ENCODE measurements at places on chromosomes 11 and 22.

DNA sequence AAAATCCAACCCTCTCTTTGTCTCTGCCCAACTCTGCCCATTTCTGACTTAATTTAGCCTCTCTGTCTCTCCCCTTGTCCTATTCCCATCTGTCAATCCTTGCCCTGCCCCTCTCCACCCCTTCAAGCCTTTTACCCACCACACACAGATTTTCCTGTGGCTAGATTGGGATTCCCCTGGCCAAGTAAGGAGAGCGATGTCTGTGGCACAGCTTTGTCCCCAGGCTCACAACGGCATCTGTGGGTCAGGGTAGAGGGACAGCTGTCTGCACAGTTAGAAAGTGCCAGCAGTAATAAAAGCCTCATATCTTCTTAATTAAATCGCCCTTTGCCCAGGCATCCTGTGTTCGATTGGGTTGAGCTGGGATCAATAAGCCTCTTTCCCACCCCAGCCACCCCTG lies 1.3 kb upstream of the KCNC1 start:
- no peak for DNase-seq

- no peak for DNase-seq
Measured at GRCh38 chr11:93784935-93785360, 866 bp downstream of the MED17 start.

- no peak for DNase-seq
Measured at GRCh38 chr22:37173709-37174108, 14.3 kb downstream of the C1QTNF6 start.

- no peak for DNase-seq
Measured at GRCh38 chr11:76654298-76654851, 16.2 kb downstream of the LRRC32 start.

- DNase-seq: no peak
Measured at GRCh38 chr11:11505190-11505589, 116.6 kb downstream of the GALNT18 start.

GRCh38 chr22:27795053-27795452 lies 6.5 kb downstream of the MN1 start:
- DNase-seq: no peak

GRCh38 chr11:125626288-125626950 lies 1.5 kb downstream of the CHEK1 start:
- no peak for DNase-seq

DNA sequence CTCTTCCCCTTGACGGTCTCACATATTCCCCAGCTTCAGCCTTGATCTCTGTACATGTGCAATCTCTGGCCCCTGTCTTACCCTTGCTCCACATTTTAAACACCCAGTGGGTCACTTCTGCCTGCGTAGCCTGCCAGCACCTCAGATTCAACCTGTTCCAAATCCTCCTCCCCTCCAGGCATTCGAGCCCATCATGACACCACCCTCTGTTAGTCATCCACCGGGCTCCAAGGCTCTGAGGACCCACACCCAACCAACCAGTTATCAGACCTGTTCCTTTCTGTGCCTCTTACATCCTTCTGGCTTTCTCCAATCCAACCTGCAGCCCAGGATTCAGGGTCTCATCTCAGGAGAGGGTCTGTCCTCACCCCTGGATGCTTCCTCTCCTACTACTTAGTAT lies 119.8 kb upstream of the TBCEL start:
- DNase-seq: no peak

- no peak for DNase-seq
Measured at GRCh38 chr11:100908746-100909145, 220.9 kb downstream of the PGR start.

DNA sequence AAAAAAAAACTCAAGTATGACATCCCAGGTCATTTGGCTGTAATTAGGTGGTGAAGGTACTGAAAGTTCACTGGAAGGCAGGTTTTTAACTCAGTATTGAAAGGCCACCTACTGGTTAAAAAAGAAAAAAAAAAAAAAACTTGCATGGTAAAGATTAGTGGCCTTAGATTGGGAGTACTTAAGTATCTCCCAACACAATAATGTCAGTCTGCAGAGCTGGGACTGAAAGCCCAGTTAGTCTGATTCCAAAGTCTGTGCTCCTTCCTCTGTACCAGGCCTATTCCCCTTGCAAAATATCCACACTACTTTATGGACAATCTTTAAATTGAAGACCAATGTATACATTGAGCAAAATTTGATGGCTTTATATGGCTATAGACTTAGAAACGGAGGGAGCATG lies 85.5 kb downstream of the NOX4 start:
- DNase-seq: no peak

DNA sequence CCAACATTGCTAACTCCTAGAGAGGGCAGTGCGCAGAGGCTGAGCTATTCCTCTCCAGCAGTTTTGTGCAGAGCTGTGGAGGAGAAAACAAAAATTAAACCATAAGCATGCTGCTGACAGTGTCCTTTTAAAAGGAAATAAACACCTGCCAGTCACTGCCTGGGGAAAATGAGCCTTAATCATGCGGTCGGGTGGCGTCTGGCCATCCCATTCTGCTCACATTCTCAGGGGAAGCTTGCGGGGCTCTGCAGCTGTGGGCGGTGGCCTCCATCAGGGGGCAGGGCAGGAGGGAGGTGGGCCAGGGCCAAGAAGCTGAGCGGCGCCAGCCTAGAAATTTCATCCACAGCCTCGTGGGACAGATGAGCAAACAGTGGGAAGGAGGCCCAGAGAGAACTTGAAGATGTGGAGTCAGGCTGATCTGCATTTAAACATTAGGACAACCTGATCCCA lies 71.0 kb upstream of the TP53I11 start:
- no peak for DNase-seq

DNA sequence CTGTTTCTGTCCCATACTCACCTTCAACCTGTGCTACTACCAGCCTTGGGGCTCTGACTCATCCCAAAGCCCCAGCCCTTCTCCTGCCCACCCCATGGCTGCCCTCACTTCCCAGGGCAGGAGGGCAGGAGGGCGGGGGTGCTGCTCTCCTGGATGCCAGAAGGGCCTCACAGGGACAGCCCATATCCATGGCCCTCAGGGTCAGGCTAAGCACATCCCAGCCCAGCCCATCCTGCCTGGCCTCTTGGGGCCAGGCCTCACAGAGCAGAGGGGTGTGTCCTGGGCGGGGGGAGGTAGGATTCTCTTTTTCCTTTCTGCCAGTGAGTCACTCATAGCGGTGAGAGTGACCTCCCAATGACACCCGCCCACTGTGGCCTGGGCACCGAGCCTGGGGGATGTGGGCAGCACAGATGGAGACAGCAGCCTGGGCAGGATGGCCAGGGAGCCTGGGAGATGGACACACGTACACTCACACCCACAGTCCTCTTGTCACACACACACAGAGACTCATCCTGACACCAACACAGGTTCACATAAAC lies 2.4 kb downstream of the LTBP3 start:
- peak; percentile 51 for DNase-seq

- no peak for DNase-seq
Measured at GRCh38 chr22:27318516-27318915, 483.0 kb downstream of the MN1 start.

DNA sequence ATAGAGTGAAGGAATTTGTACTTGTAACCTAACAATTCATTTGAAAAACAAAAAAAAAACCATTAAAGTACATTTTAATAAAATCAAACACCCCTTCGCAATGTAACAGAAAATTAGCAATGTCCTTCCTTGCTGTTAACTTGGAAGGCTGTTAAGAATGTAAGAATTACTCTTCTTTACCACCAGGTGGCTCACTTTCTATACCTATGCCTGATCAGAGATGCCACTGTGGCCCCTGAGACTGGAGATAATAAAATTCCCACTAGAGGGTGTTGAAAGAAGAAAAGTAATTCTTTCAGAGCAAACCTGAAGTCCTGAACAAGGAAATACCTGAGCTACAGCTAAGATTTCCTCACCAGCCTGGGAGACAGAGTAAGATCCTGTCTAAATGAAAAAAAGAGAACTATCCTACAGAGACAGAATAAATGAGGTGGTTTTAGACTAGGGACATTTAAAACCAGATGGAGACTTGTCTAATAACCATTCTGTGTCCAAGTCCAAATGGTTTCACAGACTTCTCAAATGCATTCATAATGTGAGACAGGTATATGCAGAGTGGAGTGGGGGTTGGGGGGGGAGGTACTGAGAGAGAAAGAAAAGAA lies 1089.3 kb downstream of the FAM181B start:
- DNase-seq: peak; percentile 36

DNA sequence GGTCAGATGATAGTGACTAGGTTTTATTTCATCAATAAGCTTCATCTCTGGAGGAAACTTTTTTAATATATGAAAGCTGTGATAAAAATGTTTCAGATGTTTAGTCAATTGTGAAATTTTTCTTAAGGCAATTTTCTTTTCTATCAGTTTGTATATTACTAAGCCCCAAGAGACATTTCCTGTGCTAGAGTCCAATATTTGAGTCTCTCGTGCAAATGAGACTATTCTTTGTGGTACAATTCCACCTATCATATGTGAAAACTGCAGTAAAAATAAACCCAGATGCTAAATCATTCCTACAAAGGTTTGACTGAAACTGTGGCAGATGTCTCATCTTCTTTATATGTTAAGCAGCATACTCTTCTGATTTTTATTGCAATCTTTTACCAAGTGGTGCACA lies 28.0 kb downstream of the CTR9 start:
- DNase-seq: no peak

- no peak for DNase-seq
Measured at GRCh38 chr11:12147827-12148226, 37.4 kb downstream of the MICAL2 start.

GRCh38 chr11:132821014-132821413 lies 711.3 kb downstream of the OPCML start:
- no peak for DNase-seq

- no peak for DNase-seq
Measured at GRCh38 chr11:86988351-86988881, 33.2 kb upstream of the FZD4 start.

- no peak for DNase-seq
Measured at GRCh38 chr11:121032546-121032945, 8.6 kb downstream of the TBCEL start.

DNA sequence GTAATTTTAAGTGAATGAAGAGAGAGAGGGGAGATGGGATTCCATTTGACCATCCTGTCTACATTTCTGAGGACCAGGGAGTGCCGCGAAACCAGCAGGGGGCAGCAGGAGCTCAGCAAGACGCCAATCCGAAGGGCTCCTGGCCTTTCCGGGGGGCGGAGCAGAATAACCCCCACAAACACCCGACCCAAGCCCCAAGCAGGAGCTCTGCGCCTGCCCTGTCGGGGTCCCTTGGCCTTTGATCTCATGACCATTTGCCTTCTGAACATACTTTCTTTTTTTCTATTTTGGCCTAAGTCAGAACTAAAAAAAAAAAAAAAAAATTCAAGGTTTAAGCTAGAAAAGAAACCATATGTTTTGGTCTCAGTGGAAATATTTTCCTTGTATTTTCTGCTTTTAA lies 21.9 kb upstream of the SCN2B start:
- DNase-seq: peak; percentile 40

DNA sequence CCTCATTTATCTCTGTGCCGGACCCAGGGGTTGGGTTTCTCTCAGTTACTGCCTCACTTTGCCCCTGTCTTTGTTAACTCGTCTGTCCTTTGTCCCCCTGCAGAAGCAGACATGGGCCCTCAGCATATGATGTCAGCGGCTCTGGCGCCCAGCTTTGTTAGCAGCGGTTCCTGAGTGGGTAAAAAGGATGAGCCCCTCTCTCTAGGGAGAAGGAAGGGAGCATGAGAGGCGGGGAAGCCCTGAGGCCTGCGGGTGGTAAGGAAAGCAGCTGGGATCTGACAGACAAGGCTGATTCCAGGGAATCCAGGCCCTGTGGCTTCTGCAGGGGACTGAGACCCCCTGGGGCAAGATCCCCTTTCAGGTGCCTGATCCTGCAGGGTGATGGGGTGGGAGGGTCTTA lies 51.7 kb downstream of the MCM5 start:
- no peak for DNase-seq

DNA sequence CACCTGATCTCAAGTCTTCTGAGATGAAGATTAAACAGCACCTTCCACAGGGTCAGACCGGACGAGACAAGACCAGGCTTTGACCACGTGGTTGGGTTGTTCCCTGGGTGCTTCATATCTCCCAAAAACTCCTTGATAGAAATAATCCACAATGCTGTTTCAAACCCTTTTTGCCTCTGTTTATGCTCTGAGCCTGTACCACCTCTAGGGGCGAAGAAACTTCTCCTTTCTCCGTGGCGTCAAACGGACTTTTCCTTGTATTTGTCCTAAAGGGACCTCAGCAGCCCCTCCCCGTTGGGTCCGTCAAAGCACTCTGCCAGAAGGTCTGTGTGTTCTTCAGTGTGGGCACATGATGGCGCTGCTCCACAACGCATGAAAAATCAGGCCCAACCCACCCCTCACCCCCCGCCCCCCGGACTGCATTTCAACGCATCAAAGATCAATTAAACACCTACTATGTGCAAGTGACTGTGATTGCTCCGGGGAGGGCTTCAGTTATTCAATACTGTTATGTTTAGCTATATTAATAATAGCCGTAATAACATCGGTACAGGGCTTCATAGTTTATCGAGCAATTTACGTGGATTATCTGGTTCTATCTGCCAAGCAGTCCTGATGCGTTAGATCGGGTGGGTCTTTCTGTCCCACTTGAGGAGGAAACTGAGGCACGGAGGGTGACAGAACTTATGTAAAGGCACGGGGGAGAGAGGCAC lies 17.3 kb upstream of the EIF3D start:
- DNase-seq: peak; percentile 59

- no peak for DNase-seq
Measured at GRCh38 chr11:128915149-128915521, 24.0 kb downstream of the KCNJ5 start.

DNA sequence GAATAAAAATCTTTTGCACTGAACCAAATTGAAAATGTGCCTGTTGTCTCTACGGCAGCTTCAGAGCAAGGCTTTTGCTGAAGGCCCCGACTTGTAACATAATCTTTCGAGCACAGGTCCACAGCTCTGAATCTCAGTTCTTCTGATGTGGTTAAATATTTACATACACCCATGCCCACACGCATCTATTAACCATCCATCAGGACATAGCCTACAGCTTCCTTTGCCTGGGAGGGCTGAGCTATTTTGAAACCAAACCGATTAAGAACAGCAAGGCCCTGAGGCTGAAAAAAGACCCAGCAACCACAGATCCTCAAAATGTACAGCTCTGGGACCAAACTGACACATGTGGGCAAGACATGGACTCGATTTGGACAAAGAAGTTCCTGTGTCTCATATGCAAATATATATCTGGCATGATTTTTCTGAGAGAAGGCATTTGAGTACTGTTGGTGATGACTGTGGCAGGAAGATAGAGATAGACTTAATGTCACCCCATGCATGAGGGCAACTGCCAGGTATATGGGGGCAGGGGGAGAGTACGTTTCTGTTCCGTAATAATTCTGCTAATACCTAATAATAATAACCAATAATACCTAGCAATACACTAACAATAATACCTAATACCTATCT lies 322.7 kb upstream of the PLET1 start:
- no peak for DNase-seq

DNA sequence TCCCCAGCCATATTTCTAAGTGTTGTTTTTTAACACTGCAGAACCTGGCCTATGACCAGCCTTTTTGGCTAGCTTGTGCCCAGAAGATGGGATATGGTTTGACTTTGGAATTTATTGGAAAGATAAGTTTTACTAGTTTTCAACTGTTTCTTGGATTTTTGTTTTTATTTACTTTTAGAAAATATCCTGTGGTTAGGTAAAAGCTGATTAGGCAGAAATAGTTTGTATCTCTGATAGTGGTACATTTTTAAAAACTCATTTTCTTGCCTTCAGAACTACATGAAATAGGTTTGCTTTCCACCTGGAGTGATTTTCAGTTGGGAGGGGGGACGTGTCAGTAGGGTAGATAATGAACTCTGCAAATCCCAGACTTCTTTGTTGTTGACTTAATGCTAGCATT lies 91.3 kb upstream of the RASSF10 start:
- no peak for DNase-seq

Data from NCI-H460 (cell line).